ENCODE measurements at places on chromosomes 2 and 18.

DNA sequence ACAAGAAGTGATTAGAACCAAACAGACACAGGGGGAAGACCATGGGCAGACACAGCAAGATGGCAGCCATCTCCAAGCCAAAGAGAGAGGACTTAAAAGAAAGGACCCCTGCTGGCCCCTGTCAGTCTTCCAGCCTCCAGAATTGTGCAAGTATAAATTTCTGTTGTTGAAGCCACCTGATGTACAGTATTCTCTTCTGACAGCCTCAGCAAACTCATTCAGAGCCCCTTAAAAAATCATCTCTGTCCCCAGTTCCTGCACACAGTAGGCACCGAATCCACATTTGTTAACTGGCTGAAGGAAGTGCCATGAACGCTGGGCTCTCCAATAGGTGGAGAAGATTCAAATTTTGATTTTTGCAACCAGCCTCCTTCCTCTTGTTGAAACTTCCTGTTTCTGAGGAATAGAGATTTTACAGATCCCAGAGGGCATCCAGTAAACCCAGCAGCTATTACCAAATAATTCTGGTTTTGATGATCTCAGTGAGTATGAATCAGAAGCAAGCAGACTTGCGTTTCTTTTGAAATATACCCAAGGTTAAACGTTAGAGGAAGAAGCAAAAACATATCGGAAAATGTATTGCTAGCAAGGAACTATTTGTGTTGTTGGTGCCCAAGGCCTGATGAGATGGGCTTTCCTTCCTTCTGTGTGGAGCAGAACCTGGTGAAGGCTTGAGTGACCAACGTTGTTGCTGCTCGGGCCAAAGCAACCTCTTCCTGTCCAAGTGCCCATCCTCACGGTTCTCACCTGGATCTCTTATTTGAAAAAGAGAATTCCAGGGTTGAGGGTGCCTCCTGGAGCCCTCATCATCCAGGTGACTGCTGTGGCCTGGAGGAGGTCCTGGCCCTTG, 47.7 kb upstream of the PLB1 start:
- DNase-seq = peak; percentile 29

DNA sequence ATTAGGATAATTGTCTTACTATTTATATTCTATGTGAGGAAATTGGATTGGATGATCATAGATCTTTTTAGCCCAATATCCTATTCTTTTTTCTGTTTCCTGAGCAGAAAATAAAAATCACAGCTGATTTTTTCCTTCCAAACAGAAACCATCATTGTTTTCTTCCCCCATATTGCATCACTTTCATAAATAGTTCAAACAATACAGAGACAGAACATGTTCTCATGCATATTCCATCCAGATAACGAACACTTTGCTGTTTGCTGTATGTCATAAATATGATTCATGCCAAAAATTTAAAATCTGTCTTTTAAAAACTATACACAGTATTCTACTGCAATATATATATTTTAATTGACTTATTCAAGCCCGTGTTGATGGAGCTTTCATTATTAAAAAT, 22.0 kb upstream of the RALBP1 start:
- DNase-seq = no peak

DNA sequence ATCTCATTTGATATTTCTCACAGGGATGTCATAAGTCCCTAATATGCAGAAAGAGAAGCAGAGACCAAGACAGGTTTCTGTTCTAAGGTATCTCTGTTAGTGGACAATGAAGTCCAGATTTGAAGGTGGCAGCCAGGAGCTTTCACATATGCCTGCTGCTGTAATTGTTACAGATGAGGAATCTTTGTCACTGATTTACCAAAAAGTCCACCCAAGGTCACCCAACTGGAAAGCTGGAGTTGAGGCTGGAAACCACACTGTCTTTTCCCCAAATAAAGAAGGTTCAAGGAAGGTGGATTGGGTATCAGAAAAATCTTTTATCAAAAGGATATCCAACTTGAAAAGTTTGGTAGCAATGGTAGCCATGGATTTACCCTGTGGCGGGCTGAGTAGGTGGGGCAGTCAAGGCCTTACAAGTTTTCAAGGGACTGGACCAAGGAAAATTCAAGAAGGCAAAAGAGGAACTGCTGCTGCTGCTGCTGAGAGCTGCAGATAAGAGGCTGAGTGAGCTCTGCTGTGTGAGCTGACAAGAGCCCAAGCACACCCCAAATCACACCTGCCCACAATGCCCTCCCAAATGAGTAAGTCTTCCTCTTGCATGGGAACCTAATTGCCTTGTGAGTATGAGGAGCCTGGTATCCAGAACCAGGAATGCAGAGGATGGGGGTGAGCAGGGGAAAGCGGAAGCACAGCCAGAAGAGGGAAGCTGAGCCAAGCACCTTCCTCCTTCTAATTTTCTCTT, 241.2 kb downstream of the ANAPC1 start:
- DNase-seq = no peak

GRCh38 chr2:176130147-176130956, 847 bp downstream of the HOXD8 start:
- peak; percentile 29 for DNase-seq

- DNase-seq = no peak
Observed at GRCh38 chr2:161956738-161957137, 117.3 kb downstream of the DPP4 start.

DNA sequence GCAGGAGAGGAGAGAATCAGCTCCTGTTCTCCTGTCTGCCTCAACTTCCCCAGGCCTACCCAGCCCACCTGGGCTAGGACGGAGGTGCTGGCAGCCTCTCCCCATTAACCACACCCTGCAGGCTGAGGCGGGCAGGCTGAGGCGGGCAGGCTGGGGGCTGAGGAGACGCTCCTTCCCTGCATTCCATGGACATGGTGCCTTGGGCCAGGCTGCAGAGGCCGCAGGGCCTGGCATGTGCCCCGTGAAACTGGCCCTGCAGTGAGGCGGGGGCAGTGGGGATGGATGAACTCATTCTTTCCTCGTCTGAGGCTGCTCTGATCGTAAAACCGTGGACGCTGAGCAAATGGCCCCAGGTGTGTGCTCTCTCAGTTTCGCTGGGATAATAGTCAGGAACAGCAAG, 84.7 kb upstream of the LAPTM4A start:
- no peak for DNase-seq

DNA sequence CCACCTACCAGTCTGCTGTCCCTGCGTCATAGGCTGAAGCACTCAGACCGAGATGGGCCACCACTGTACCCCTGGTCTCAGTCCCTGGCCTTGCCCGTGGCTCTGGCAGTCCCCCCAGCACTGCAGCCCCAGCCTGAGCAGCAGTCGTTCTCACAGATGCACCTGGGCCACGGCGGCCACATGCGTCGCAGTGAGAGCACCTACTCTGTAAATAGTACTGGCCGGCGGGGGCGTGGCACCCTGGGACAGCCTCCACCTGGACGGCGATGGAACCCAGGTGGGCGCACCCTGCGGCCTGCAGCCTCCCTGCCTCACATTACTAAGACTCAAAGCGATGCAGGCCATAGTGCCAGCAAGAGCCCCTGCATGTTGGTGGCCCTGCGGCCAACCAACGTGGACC, 198.8 kb downstream of the NAPG start:
- DNase-seq = no peak

DNA sequence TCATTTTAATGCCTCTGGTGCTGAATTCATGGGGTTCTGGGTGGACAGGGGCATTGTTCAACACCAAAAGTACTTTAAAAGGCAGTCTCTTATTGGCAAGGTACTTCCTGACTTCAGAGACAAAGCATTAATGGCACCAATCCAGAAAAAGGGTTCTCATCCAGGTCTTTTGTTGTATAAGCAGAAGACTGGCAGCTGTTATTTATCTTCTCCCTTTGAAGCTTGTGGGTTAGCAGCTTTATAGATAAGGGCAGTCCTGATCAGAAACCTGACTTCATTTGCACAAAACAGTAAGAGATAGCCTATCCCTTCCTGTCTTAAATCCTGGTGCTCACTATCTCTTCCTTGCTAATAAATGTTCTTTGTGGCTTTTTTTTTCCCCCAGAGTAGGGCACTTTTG, 68.8 kb downstream of the VPS54 start:
- no peak for DNase-seq

- no peak for DNase-seq
Observed at GRCh38 chr2:104982111-104982510, 55.8 kb upstream of the MRPS9 start.

DNA sequence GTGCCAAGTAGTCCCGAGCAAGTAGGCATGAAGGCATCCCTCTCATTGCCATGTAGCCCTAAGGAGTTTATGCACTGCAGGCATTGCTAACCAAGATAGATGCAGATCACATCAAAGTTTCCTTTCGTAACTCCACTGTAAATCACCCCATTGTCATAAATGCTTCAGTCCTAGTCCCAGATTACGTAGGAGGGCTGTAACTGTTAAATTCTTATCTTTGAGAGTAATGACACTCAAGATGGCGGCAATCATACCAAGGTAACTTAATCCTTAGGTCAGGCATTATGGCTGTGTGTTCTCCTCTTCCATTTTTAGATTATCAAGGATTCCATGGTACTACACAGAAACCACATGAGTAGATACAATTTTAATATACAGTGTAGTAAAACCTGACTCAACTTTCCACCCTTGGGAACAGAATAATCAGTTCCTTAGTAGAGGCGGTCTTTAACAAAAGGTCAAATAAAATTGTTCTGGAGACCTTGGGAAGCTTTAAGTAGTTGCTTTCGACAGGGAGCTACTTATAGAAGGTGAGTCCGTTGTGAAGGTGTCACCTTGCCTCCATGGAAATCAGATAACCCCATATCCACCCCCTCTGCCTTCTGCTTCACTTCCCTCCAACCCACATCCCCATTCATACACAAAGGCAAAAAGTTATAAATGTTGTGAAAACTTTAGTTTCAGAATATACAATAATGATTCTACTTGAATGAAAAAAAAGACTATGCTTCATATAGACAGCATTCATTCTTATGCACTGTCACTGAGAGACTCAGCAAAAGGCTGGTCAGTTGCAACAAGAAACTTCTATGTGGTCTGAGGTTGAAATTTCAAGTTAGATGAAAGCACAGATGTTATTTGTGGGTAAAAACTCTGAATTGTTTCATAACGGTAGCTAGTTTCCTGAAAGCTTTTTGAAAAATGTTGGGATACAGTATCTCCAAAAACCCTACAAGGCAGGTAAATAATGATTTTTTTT, 64.8 kb upstream of the GALNT5 start:
- no peak for DNase-seq

Data from kidney glomerular epithelial cell (primary cell).